Astrocyte of the cerebellum (primary cell): ENCODE measurements at places on chromosomes 4 and X.

GRCh38 chrX:43448688-43449087 lies 207.4 kb upstream of the MAOA start:
- DNase-seq, result no peak

GRCh38 chr4:181331214-181331613 lies 912.0 kb upstream of the TENM3 start:
- no peak for DNase-seq

DNA sequence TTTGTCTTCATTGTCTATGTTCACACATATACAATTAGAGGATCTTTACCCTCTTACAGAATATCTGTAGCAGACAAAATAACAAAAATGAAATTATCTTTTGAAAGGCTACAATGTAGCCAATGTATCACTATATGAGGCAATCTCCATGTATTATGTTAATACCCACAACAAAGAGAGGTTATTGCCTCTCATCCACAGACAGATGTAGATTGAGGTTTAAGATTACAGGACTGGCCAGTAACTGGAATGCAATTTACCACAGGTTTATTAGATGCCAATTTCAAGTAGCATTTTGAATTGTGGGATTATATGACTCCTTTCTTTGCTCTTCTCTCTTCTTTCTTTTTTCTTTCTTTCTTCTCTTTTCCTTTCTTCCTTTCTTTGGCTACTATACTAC lies 242.6 kb downstream of the ANKRD50 start:
- DNase-seq, result no peak

- no peak for DNase-seq
Observed at GRCh38 chr4:142443469-142443868, 402.6 kb downstream of the INPP4B start.

DNA sequence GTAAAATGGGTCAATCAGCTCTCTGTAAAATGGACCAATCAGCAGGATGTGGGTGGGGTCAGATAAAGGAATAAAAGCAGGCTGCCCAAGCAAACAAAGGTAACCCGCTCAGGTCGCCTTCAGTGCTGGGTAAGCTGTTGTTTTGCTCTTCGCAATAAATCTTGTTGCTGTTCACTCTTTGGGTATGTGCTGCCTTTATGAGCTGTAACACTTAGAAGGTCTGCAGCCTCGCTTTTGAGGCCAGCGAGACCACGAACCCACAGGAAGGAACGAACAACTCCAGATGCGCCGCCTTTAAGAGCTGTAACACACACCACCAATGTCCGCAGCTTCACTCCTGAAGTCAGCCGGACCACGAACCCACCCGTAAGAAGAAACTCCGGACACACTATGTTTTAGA lies 11.5 kb upstream of the CAMK2D start:
- DNase-seq, result no peak

DNA sequence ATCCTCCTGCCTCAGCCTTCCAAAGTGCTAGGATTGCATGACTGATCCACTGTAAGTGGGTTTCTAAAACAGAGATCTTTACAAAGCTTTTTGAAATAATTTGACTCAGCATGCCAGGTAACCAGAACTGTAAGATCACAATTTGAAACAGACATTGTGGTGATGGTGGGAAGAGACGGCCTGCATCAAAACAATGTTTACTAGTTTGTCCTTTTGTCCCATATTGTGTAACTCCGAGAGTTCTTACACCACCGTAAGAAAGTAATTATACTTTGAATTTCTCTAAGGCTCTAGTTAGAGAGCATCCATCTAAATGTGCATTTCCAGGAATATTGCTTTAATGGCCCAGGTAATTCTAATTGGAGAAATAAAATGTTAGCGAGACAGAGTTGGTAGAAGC lies 594 bp upstream of the ARHGAP24 start:
- no peak for DNase-seq

GRCh38 chr4:139300431-139301112 lies 733 bp upstream of the NAA15 start:
- no peak for DNase-seq

GRCh38 chr4:13765539-13765938 lies 138.0 kb upstream of the BOD1L1 start:
- no peak for DNase-seq

DNA sequence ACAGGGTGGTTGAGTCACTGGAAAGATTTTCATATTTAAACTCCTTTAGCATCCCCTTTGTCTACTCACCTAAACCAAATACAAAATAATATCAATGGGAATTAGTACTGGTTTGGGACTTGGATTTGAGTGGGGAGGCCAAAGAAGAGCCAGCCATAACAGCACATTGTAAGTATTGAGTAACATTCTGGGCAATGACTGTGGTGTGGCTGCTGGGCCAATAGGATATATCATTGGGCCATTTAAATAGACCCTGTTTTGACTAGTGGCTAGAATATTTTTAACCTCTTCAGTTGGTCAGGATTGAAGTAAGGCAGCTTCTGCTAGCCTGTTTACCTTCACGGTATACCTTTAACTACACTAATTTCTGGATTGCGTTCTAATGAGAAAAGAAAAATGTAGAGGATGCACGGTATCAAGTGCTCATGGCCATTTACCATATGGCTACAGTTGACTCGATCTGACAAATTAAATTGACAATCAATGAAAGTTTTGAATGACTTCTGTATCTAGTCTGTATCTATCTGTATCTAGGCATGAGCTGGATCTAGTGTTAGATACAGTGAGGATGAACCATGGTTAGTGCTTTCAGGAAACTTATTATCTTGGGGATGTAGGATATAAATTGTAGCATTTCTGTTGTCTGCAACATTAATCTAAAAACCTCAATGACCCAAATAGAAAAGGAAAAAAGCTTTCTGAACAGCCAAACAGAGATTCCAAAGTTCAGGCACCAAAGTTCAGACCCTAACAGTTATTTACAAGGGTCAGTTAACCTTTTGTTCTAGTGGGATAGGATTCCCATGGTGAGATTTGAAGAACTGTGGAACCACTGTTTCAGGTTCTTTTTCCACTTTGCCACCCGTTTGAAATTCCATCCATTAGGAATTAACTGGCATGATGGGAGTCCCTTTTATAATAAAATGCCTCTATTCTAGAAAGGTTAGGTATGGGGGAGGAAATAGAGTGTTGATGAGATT lies 6.8 kb upstream of the ALB start:
- DNase-seq, result no peak
